ENCODE measurements at places on chromosomes 1 and 21.

DNA sequence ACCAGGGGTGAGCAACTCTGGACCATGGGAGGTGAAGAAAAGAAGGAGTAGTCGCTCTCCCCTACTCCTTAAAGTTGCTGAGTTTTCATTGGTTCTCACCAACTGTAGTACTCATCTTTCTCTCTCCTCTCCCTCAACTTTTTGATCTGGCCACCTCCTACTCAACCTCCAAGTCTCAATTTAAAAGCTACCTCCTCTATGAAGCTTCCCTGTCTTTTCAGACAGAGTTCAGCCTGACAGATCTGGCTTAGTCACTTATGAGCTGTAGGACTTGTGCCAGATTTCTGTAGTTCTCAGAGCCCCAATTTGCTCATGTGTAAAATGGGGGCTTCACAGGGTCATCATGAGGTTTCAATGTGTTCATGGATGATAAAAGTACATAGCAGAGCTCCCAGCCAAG, 34.5 kb upstream of the HTR1D start:
- DNase-seq = no peak

DNA sequence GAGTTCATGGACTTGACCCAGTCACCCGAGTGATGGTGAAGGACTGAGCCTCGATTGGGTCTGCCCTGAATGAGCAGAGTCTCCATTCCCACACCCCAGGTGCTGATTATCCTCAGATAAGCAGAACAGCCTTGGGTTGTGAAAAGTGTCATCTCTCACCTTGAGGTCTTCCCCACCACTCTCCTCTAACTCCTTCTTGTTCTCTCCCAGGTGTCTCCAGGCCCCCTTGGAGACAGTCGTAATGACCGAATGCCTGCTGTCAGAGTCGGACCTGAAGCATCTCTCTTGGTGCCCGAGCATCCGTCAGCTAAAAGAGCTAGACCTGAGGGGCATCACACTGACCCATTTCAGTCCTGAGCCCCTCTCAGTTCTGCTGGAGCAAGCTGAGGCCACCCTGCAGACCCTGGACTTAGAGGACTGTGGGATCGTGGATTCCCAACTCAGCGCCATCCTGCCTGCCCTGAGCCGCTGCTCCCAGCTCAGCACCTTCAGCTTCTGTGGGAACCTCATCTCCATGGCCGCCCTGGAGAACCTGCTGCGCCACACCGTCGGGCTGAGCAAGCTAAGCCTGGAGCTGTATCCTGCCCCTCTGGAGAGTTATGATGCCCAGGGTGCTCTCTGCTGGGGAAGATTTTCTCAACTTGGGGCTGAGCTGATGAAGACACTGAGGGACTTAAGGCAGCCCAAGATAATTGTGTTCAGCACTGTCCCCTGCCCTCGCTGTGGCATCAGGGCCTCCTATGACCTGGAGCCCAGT, 3.4 kb downstream of the PRAMEF12 start:
- no peak for DNase-seq

- DNase-seq = no peak
Measured at GRCh38 chr1:180994262-180994661, 28.4 kb downstream of the STX6 start.

DNA sequence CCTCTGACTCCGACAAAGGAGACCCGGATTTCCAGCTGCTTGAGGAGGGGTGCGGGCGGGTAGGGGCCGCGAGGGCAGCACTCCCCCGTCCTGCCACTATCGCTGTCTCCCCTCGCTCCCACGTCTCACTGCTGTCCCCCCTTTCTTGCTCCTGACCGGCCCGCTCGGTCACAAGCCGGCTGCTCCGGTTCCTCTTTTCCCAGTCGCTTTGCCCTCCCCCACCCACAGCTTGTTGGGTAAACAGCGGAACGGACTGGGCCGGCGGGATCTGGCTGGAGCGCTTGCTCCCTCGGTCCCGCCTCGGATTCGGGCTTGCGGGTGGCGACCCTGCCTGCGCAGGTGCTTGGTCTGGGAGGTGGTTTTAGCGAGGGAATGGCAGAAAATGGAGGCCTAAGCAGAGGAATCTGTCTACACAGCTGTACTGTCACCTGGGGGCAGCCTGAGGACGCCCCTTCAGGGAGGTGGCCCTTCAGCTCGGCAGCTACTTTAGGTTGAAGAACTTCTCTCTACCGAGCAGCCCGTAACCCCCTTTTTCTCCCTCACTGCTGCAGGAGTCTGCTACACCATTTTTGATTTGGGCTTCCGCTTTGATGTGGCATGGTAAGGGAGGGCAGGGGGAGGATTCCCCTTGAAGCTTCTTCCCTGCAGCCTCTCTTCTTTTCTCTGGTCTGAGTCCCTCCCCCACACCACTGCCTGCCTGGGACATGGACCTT, 645 bp downstream of the ATP6V0B start:
- DNase-seq = no peak

DNA sequence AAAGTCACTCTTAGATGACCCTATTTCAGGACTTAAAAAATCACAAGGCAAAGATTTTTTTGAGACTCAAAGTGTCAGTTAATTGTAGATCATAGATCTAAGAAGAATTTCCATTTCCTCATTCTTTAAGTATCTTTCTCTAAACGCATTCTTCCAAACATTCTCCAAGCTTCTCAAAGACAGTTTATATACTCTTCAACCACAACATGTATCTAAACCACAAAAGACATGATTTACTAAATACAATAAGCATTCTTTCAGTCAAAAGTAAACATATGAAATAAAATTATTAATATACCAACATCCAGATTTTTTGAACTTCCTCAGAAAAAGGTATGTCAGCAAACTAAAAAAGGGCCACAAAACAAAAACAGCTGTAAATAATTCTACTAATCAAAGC, 24.4 kb downstream of the RC3H1 start:
- no peak for DNase-seq
